ENCODE measurements at places on chromosomes 7 and 10. TPM values are rescaled to one million over a fixed set of nuclear protein-coding genes. Genes with fewer than 3 reads are reported as not detected.

DNA sequence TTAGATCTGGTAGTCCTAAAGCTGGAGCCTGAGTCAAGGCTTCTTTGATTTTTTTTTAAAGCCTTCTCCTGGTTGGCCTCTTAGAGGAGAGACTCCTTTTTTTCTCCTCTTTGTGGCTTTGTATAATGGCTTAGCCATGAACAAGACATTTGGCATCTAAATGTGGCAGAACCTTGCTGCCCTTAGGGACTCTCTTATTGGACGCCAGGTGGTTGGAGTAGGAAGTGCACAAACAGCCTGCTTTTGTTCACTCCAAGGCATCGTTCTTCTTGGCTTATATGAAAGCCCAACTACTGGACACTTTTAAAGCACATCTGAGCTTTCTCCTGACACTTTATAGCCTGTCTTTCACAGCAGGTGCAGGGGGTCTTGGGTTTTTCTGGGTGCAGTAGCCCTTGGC, 25.0 kb downstream of the ZPBP start:
- no peak for DNase-seq
- H3K36me3 ChIP-seq = no peaks in the 10 kb centered on the region
- peaks cover 8% of the 10 kb centered on the region for H3K4me1 ChIP-seq
- H3K4me3 ChIP-seq = peak overlapping the region; percentile 53
- no peak overlapping the region for H3K27ac ChIP-seq

DNA sequence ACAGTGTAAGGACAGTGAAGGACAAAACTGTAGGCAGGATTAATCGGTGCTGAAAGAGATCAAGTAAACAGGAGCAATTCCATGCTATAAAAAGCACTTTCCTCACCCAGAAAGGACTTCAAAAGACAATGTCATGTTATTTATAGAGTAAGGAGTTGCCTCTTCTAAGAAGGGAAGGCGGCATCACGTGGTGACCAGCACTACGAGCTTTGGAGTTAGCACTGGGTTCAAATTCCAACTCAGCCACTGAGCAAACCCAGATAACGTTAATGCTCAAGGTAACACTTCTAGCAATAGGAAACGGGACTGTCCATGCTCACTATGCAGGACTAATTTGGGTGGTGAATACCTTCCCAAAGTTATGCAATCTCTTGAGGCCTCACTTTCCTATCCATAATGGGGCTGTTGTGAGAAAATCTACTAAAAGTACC, 715 bp upstream of the PANK1 start:
- peak overlapping the region; percentile 77 for H3K4me3 ChIP-seq
- peak overlapping the region; percentile 83 for H3K27ac ChIP-seq
- DNase-seq = peak; percentile 5
- H3K36me3 ChIP-seq = no peaks in the 10 kb centered on the region
- peaks cover 25% of the 10 kb centered on the region for H3K4me1 ChIP-seq

The EN2 gene
- total RNA-seq = 1.5 TPM

The PNLIPRP1 gene
- 0.95 TPM for total RNA-seq

- no peak overlapping the region for H3K27ac ChIP-seq
- no peak for DNase-seq
- H3K27me3 ChIP-seq = no peaks in the 10 kb centered on the region
- no peak overlapping the region for H3K4me3 ChIP-seq
Measured at GRCh38 chr7:2393706-2394105, 9.7 kb upstream of the CHST12 start.

DNA sequence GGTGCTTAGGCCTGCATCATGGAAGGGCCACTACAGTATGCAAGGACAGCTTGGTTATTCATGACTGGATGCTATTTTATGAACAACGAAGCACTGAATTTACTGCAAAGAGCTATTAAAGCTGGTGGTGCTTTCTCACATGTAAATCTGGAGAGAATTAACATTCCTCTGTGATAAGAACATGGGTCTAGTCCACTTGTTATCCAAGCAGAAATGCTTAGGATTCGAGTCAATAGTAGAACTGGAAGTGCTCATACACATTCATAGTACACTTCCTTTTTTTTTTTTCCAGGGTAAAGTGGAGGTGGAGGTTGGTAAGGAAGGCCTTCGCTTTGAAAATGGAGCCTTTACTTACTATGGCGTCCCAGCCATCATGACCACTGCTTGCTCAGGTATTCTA, 35.0 kb downstream of the CNNM1 start:
- H3K4me1 ChIP-seq = no peaks in the 10 kb centered on the region
- peaks cover 3% of the 10 kb centered on the region for H3K36me3 ChIP-seq
- no peak for DNase-seq
- no peak overlapping the region for H3K27ac ChIP-seq
- no peaks in the 10 kb centered on the region for H3K27me3 ChIP-seq

The C10orf67 gene
- not detected for total RNA-seq

DNA sequence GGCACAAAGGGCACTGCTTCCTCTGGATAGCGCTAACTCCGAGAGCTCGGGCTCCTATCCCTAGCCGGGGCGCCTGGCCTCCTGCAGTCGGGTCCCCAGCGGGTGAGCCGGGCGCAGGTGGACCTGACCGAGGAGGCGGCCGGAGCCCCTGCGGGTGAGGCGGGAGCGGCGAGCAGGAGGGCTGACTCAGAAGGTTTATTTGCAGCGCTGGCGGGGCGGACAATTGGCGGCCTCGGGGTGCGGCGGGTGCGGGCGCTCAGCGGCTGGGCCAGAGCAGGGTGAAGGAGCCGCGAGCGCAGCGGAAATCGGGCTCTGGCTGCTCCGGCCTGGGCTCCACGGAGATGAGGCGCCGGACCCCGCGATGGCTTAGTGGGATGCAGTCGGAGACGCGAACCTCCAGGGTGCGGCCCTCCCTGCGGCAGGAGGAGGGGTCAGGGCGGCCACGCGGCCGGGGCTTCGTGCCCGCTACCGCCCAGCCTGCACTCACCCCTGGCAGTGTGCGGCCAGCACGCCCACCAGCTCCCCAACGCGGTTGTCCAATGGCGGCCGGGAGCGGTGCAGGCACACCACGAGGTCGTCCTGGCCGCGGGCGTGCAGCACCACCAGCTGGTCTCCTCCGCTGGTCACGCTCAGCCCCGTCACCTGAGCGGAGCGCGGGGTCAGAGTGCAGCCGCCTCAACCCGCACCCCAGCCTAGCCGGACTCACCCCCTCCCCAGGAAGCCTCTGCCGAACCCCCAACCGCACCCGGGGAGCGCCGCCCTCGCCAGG, 16.1 kb downstream of the MYO1G start:
- H3K36me3 ChIP-seq = no peaks in the 10 kb centered on the region
- peak overlapping the region; percentile 45 for H3K4me3 ChIP-seq
- no peak overlapping the region for H3K27ac ChIP-seq
- peaks cover 3% of the 10 kb centered on the region for H3K4me1 ChIP-seq

- no peaks in the 10 kb centered on the region for H3K27me3 ChIP-seq
- DNase-seq = no peak
- H3K36me3 ChIP-seq = no peaks in the 10 kb centered on the region
- H3K4me1 ChIP-seq = no peaks in the 10 kb centered on the region
- no peak overlapping the region for H3K27ac ChIP-seq
Measured at GRCh38 chr7:2029211-2029905, 203.4 kb downstream of the MAD1L1 start.

DNA sequence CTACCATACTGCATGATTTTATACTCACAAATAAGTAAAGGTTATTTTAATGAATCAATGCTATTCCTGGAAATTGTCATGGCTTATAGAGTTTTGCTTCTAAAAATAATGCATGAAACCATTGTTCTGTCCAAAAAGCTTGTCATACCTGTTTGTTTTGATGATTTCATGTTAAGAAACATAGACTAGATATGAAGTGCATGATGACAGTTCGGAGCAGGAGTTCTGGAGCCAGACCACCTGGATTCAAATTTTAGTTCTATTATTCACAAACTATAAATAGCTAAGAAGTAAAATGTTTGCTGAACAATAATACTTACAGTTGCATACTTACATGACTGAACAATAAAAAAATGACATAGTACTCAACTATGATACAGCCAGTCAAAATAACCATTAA, 107.0 kb upstream of the AKR1E2 start:
- H3K36me3 ChIP-seq = no peaks in the 10 kb centered on the region
- DNase-seq = no peak
- H3K27me3 ChIP-seq = no peaks in the 10 kb centered on the region

The NXPH1 gene
- total RNA-seq = not detected

- no peaks in the 10 kb centered on the region for H3K36me3 ChIP-seq
- DNase-seq = no peak
- H3K27me3 ChIP-seq = no peaks in the 10 kb centered on the region
- H3K4me3 ChIP-seq = no peak overlapping the region
- H3K27ac ChIP-seq = no peak overlapping the region
- H3K4me1 ChIP-seq = no peaks in the 10 kb centered on the region
Measured at GRCh38 chr7:37117292-37117691, 331.4 kb downstream of the ELMO1 start.

GRCh38 chr10:52229291-52229931, 84.7 kb upstream of the DKK1 start:
- H3K27me3 ChIP-seq = no peaks in the 10 kb centered on the region
- no peak overlapping the region for H3K27ac ChIP-seq
- peaks cover 6% of the 10 kb centered on the region for H3K4me1 ChIP-seq

DNA sequence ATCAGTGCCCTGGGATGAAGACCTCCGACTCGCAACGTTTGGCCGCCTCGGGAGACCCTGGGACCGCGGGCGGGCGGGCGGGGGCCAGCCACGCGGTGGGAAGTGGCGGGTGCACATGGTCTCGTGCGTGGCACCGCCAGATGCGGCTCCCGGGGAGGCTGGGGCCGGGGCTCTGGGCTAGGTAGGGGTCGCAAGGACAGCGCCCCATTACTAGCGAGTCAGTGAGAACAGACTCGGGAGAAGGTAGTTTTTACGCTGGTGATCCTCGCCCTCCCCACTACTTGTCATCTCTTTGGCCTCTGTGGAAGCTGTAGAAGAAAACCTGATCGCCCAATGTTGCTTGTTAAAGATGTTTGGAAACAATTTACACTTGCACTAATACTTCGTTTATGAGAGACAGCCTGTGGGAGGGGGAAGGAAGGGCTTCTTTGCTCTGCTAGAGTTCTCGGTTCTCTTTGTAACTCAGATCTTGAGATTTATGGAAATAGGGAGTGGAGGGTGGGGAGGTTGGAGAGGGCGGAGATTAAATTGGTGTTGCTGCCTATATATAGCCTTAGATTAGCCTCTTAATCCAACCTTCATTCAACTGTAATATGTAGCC, 591 bp downstream of the BZW2 start:
- DNase-seq = no peak
- no peaks in the 10 kb centered on the region for H3K36me3 ChIP-seq
- H3K27me3 ChIP-seq = no peaks in the 10 kb centered on the region
- peak overlapping the region; percentile 93 for H3K27ac ChIP-seq
- peaks cover 43% of the 10 kb centered on the region for H3K4me1 ChIP-seq
- H3K4me3 ChIP-seq = peak overlapping the region; percentile 95

GRCh38 chr7:15686295-15686956, at the start of gene MEOX2:
TSS of gene MEOX2 (minus strand) at chr7:15686683. CDS start at chr7:15686402, 281 bp downstream.
- H3K36me3 ChIP-seq = no peaks in the 10 kb centered on the region
- DNase-seq = no peak
- H3K4me3 ChIP-seq = peak within 1 kb of the TSS; percentile 32
- H3K27me3 ChIP-seq = peaks cover 37% of the 10 kb centered on the region
- peaks cover 15% of the 10 kb centered on the region for H3K4me1 ChIP-seq

- no peaks in the 10 kb centered on the region for H3K36me3 ChIP-seq
- no peak overlapping the region for H3K4me3 ChIP-seq
- no peak for DNase-seq
- H3K27ac ChIP-seq = peak overlapping the region; percentile 89
Measured at GRCh38 chr10:132408367-132408781, 11.4 kb downstream of the PWWP2B start.

All from Panc1 (cell line).